Activated CD8-positive, alpha-beta memory T cell treated with anti-CD3 and anti-CD28 coated beads, Interleukin-2, amount 50 U/mL, for 4 hours (primary cell): ENCODE measurements at places on chromosomes 7 and 10.
A peak's percentile ranks its signal among the peaks of the same experiment; 100 is the strongest.

GRCh38 chr10:61215246-61215645 lies 237.9 kb downstream of the TMEM26 start:
- DNase-seq = no peak

DNA sequence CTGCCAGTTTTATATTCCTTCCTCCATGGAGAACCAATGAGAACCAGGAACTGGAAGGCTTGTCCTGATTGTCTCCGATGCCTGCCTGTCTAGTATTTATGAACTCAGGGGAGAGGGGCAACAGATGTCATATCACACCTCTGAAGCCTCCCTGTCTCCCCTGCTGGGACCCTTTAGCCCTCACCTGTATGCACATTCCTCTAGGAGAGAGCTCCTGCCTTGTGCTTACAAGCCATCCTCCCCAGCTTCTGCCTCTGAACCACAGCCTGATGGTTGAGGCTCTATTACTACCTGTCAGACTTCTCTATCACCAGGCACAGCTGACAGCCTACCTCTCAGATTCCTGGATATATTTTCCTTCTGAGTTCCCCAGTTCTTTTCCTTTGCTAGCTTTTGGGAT lies 5.9 kb upstream of the FAM131B start:
- no peak for DNase-seq

DNA sequence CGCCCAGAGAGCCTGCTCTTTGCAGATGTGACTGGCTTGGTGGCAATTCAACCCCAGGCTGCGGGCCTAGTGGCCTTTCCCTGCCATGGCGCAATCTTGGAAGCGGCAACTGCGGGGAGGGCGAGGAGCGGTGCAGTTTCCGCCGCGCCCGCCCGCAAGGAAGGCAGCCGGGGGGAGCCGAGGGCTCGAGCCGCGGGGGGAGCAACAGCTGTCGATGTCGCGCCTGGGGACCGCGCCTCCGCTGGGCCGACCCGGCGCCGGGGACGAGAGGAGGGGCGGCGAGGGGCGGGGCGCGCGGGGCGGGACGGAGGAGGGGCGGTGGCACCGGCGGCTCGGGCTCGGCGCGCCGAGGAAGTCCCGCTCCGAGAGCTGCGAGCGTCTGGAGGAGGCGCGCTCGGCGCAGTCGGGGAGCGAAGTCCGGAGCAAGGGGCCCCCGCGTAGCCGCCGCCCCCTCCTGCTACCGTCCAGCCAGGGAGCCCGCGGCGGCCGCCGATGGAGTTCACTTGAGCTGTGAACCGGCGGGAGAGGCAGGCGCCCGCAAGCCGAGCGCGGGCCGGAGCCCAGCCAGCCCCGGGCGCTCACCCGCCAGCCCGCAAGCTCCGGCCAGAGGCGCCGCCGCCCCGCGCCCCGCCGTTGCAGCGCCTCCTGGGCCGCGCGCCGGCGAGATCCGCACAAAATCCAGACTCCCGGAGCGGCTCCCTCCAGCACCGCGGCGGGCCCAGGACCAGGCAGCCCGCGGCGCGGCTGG lies 438.1 kb upstream of the GALNT17 start:
- peak; percentile 74 for DNase-seq

- no peak for DNase-seq
Measured at GRCh38 chr10:103417601-103418000, 21.2 kb downstream of the PDCD11 start.

DNA sequence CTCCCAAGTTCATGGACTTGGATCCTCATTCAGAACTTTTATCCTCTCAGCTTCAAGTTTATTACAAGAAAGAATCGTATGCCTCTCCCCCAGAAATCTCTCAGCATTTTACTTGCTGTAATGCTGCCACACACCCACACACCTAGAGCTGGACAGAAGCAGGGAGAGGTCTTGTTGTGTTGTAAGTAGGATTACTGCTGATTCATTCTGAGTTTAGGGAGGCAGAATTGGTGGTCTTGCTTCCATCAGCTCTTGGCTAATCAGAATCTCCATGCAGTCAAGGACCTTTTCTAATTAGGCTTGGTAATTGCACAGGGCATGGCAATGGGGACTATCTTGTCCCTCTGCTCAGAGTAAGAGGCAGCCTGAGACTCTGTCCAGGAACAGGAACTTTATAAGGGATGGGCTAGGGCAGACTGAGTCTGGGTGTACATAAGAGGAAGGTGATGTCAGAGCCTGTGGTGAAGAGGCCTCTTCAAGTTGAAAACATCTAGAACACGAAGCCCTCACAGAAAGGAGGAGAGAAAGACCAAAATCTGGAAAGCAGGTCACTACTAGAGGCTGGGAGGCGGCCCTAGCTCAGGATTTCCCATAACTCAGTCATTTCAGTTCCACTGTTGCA lies 7.0 kb upstream of the PTPRE start:
- DNase-seq = no peak

GRCh38 chr7:44965441-44965903 lies 13.3 kb downstream of the MYO1G start:
- DNase-seq = no peak

DNA sequence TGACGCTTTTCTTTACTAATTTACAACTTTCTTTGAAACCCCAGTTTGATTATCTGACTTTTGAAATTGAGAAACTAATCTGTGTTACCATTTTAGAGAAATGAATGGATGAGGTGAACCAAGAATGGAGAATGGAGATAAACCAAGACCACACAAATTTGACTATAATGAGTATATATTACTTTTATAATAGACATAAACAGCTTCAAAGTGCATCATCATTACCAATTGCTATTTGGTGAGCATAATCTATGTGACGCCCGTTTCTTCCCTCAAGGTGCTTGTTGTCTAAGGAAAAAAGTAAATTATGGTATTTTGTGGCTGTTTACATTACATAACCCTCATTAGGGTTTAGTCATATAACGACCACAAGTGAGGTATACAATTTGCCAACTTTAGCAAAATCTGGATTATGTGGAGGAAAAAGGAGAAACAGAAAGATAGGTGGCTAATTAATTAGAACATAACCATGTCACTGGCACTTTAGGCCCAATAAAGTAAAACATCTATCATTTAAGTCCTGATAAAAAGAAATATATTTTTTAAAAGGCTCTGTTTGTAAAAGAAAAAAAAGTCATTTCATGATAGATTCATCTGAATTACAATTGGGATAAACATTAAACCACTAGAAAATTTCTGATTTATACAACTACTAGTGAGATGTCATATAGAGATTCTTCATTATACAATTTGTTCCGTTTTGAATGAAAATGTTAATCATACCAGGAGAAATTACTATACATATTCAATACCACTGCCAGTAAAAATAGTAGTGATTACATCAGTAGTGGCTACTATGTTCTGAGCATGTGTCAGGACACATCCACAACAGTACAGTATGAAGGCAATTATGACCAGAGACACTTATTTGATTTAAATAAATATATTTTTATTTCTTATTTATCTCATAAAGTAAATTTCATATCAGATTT lies 118.2 kb upstream of the FAM133B start:
- DNase-seq = no peak

- DNase-seq = no peak
Measured at GRCh38 chr10:126099366-126099765, 203.0 kb downstream of the FANK1 start.

- no peak for DNase-seq
Measured at GRCh38 chr10:25493122-25493893, 318.5 kb downstream of the GPR158 start.

GRCh38 chr10:69684020-69684980 lies 54.3 kb downstream of the FAM241B start:
- no peak for DNase-seq

- peak; percentile 16 for DNase-seq
Measured at GRCh38 chr10:50421026-50421719, 169.9 kb upstream of the ASAH2 start.

DNA sequence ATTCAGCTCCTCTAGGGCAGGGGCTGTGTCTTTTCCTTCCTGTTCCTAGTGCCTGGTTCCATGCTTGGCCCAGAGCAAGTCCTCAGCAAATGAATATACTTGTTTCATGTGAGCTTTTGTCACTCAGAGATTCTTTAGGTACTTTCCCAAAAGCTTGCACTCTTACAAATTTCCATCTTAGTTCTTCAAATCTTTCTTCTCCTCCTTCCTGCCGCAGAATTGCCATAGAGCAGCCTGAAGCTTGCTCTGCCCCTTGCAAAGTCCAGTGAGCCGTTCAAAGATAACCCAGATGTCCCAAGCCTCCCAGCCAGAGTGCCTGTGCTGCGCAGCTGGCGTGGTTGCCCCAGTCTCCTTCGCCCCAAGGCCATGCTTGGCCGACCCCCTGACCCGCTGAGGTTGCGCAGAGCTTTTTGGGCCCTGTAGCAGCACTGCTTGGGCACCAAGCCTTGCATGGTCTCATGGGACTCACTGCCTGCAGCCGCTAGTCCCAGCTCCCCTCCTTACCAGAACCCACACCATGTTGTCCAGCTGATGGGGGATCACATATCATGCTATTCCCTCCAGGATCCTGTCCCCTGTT lies 20.7 kb downstream of the CHST3 start:
- DNase-seq = no peak

DNA sequence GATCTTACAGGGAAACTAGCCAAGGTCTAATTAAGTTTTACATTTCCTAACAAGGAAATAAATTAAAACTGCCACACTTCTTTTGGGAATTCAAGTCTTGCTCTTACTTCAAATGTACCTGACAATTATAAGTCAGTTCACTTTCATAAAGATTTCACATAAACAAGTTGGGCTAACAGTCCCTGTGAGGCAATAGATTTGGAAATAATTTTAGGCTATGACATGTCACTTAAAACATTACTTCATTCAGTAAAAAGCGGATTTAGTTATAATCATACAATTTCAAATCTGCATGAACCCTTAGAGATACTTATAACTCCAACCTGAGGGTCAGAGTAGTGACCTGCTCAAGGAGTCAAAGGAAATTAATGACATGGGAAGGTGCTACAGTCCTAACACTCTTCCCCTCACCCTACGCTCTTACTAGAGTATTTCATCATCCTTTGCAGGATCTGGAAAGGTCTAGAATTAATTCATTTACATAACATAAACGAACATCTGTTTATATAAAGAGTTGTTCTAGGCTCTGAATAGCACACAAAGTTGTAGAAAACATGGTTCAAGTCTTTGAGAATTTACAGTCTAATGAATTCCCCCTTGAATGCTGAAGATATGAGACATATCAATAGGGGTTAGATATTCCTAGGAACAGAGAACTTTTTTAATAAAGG lies 32.3 kb upstream of the DNAJB12 start:
- no peak for DNase-seq

- DNase-seq = no peak
Measured at GRCh38 chr7:103689255-103689654, 243.2 kb upstream of the SLC26A5 start.

GRCh38 chr7:84474436-84474835 lies 279.8 kb upstream of the SEMA3A start:
- no peak for DNase-seq

DNA sequence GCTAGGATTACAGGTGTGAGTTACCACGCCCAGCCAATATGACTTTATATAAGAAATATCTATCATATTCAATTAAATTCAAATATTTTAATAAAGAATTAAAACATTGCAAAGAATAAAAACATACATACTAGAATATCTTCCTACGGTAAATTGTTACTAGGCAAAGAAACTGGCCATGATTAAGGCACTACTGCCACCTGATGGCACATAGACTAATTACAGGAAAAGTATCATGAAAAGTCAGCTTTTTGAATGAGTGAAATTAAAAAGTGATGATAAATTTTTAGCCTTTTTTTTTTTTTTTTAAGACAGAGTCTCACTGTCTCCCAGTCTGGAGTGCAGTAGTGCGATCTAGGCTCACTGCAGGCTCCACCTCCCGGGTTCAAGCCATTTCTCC lies 30.9 kb downstream of the MRPS33 start:
- DNase-seq = no peak

DNA sequence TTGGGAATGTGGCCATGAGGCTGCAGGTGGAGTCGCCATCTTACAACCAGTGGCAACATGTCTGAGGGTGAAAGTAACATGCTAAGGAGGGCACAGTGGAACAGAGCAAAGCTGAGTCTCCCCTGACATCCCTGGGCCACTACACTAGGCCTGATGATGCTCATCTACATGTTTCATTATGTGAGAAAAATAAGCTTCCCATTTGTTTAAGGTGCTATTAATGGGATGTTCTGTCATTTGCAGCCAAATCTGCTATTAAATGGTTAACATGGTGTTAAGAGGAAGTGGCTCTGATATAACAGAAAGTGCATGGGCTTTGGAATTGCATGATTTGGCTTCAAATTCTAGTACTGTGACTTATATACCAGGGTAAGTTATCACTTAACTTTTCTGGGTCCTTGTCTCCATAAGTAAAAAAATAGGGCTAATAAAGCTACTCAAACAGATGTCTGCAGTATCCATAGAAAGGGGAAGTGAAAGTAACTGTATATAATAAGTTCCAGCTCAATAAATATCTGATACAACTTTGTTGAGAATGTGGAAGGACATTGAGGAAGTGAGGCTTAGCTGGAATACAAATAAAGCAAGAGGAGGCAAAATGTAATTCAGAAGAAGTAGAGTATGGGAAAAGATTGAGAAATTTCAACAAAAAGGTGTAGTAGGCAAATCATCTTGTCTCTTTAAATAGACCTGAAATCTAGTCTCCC lies 158.9 kb downstream of the RTKN2 start:
- no peak for DNase-seq

DNA sequence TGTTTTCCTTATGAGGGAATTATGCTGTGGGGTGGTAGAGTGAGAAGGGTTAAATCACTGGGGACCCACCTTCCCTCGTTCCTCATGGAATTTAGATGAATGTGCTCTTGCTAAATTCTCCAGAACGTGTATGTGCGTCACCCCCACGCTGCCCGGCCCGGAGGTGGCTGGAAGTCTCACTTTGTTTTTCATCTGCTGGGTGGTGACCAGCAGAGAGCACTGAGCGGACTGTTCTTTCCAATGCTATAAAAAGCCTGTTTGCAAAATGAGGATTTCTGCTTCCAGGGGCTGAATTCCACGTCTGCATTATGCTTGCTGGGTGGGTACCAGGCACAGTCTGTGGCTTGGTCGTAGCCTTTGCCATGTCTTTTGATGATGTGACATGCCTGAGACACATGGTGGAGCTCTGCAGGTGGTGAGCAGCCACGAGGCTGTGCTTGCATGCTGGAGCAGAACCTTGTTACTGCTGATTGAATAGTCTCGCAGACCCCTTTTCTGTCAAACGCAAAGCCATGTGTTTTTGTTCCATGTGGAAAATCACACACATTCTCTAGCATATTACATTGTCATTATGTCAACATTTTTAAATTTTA lies 31.9 kb upstream of the INSYN2A start:
- DNase-seq = no peak

DNA sequence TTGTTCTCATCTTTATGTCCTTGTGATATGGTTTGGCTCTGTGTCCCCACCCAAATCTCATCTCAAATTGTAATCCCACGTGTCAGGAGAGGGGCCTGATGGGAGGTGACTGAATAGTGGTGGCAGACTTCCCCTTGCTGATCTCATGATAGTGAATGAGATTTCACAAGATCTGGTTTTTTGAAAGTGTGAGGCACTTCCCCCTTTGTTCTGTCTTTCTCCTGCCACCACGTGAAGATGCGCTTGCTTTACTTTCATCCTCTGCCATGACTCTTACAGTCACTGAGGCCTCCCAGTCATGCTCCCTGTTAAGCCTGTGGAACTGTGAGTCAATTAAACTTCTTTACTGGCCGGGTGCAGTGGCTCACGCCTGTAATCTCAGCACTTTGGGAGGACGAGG lies 161.0 kb downstream of the HERPUD2 start:
- DNase-seq = no peak
